Nephron progenitor cell (in vitro differentiated cells): ENCODE measurements at places on chromosomes 2 and 18.

GRCh38 chr2:166972002-166972401, 83.7 kb downstream of the XIRP2 start:
- DNase-seq: no peak

GRCh38 chr2:171141320-171141719, 19.4 kb downstream of the TLK1 start:
- DNase-seq: no peak

DNA sequence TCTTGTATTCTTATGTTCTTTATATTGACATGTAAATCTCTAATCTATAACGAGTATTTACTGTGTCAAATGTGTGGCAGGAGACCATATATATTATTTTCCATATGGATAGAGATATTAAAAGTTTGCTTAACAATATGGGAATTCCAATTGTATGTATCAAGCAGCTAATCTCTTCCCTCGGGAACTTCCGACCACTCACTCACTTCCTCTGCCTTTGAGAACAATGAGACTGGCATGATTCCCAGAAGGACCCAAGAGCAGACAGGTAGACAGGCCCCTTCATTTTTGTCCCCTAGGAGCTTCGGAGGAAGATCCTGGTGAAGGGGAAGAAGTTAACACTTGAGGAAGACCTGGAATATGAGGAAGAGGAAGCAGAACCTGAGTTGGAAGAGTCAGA, 24.1 kb downstream of the PLCD4 start:
- DNase-seq: no peak

GRCh38 chr18:58669731-58670378, 1.4 kb upstream of the MALT1 start:
- no peak for DNase-seq

- DNase-seq: no peak
These were observed 39.1 kb downstream of the NFATC1 start for GRCh38 chr18:79434607-79435401.

DNA sequence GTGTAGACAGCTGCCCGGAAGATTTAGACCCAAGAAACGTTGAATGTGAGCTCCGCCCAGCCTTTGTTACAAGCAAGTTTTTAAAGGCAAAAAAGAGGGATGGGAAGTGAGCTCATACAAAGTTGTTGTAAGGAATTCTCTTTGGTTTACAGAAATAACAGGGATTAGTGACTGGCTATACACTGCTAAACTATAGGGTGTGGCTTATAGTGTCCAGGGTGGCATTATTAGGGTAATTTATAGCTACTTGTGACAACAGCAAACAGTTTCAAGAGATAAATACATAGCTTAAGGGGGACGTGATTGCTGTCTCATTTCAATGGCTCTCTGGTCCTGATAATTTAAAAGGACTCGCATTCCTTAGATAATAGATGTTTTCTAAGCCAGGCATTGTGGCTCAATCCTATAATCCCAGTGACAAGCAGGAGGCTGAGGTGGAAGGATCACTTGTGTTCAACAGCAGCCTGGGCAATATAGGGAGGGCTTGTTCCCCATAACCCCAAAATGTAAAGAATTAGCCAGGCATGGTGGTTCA, 66.5 kb upstream of the TGIF1 start:
- no peak for DNase-seq

DNA sequence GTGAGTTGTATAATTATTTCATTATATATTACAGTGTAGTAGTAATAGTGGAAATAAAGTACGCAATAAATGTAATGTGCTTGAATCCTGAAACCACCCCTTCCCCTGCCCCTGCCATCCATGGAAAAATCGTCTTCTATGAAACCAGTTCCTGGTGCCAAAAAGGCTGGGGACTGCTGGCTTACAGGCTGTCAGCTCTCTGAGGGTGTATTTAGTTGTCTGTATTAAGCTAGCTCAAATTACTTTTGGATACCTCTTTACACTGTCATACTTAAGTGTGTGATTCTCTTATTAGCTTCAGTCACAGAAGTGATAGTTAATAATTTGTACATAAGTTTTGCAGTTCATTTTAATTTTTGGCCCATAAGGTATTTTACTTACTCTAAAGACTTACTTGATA, 29.6 kb downstream of the LCLAT1 start:
- DNase-seq: no peak

DNA sequence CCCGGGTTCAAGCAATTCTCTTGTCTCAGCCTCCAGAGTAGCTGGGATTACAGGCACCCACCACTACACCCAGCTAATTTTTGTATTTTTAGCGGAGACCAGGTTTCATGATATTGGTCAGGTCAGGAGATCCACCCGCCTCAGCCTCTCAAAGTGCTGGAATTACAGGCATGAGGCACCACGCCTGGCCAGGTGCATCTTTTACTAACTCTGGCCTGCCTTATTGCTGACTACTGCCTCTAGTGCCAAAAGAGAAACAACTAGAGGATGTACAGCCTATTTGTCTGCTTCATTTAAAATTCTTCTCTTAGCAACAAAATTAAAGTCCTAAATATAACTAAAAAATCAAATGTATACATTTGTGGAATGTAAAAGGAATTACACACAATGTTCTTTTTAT, 115.4 kb downstream of the BMPR2 start:
- no peak for DNase-seq
